Activated gamma-delta T cell treated with Interleukin-2 at 50 U/mL for 16 hours (primary cell): ENCODE measurements at places on chromosomes 4 and X.

- no peak for DNase-seq
Measured at GRCh38 chrX:51931566-51932150, 38.2 kb downstream of the MAGED1 start.

GRCh38 chr4:173420324-173420752 lies 21.4 kb upstream of the SCRG1 start:
- DNase-seq, result no peak

DNA sequence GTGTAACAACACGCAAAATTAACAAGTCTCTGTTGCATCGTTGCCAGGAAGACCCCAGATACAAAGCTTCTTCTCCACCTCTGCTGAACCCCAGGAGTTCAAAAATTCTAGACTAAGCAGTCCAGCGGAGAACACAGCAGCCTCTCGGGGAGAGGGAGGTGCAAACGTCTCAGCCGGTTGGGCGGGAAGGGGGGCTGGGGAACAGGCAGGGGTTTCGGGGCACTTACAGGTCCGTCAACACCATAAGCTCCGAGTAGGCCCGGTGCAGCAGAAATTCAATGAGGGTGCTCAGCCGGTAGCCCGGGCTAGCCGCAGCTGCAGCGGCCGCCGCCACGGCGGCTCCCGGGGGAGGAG lies 394 bp downstream of the MED14 start:
- peak; percentile 35 for DNase-seq

- peak; percentile 50 for DNase-seq
Measured at GRCh38 chrX:12974305-12974795, 560 bp upstream of the TMSB4X start.

GRCh38 chrX:19814240-19814639 lies 73.2 kb downstream of the SH3KBP1 start:
- DNase-seq, result no peak

DNA sequence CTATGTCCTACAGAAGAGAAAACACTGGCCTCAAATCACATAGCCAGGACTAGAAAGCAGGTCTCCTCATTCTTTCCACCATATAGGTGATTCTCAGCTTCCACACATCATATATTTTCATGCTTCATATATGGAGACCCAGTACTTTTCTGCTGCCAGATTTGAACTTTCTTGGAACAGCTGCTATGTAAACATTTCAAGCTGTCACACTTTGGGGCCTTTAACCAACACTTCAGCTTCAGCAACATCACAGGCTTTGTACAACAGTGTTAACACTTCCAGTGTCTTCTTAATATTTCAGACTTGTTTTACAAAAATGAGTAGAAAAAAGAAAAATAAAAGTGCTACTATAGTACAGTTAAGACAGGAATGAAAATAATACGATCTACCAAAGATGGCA lies 12.6 kb downstream of the SH3RF1 start:
- no peak for DNase-seq

DNA sequence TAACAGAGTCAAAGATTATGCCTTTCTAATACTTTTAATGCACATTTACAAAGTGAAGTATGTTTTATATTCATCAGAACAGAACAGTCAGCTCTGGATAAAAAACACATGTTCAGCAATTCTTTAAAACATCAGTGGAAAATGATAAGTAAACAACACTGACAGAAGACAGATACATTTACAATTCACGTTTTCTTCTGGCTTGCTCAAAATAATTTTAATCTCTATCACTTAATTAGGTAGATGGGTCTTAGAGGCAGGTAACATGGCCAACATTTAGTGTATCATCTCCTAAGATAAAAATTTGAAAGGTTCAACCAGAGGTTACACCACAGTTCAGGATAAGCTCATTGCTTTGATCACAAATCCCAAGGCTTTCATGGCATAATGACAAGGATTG lies 156.8 kb upstream of the MAB21L2 start:
- no peak for DNase-seq
